Jurkat, Clone E6-1 (cell line): ENCODE measurements at places on chromosomes 1 and 21.

- no peak for DNase-seq
Observed at GRCh38 chr1:238832106-238832505, 554.3 kb upstream of the CHRM3 start.

GRCh38 chr21:45388011-45388521, 16.9 kb upstream of the COL18A1 start:
- no peak for DNase-seq

GRCh38 chr1:244088161-244088560, 37.1 kb downstream of the ZBTB18 start:
- DNase-seq, result no peak

DNA sequence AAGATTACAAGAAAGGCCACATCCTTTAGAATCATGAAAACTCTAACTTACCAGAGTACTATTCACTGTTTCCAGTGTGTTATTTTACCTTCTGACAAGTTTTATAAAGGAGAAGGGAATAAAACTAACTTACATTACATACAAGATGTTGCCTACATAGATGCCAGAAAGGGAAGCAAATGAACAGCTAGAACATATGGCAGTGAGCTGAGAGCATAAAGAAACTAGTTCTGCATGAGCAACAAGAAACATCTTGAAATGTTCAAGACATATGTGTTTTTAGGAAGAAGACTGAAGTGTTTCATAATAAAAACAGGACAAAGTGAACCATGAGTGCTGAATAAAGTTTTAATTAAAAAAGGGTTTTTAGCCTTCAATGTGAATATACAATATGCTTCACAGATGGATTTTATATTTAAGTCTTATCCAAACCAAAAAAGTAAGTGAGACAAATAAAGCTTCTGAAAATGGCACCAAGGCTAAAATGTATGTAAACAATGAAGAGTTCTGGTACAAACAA, 39.4 kb downstream of the SLC5A9 start:
- no peak for DNase-seq

- no peak for DNase-seq
Observed at GRCh38 chr1:89363638-89364536, at the start of gene GBP6. Gene GBP6, plus strand, starts transcription at chr1:89364059. Its CDS starts 4,493 bp downstream, at chr1:89368552.

DNA sequence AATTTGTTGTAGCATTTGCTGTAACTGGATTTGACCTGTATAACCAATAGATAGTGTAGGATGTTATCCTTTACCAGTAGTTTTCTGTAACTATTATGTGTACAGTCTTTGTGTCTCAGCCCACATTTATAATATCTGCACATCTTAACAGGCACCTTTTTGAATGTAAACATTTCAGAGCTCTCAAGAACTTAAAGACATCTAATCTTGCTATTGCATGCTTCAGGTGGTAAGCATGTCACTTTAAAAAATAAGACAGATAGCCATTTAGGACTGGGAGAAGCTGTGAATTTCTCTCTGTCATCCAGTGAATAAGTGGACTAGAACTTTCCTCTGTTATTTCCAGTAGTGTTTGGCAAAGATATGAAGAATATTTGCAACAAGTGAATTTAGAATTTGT, 22.6 kb upstream of the GPR52 start:
- DNase-seq, result no peak

DNA sequence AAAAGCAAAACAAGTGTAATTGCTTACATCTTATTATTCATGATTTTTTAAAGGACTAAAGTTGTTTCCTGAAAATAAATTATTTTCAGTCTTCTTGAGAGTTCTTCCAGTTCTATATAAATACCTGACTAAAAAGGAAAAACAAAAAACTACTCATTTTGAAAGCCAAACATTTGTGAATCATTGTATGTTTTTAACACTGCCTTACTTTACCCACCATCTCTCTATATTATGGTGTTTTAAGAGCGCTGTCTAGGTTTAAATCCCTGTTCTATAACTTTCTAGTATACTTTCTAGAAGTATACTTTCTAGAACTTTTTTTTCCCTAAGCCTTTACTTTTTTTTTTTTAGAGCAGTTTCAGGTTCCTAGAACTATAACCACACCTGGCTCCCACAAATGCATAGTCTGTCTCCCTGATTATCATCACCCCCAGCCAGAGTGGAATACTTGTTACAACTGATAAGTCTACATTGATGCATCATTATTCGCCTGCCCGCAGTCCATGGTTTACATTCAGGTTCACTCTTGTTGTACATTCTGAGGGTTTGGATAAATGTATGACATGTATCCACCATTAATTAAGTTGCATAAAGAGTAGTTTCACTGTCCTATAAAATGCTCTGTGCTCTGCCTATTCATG, 9.8 kb downstream of the RSBN1 start:
- DNase-seq, result no peak

- DNase-seq, result no peak
Observed at GRCh38 chr1:193275773-193276172, 89.4 kb upstream of the B3GALT2 start.

GRCh38 chr1:2306151-2306978, 78.2 kb downstream of the SKI start:
- DNase-seq, result no peak

- no peak for DNase-seq
Observed at GRCh38 chr1:159146980-159147379, 24.4 kb upstream of the CADM3 start.

DNA sequence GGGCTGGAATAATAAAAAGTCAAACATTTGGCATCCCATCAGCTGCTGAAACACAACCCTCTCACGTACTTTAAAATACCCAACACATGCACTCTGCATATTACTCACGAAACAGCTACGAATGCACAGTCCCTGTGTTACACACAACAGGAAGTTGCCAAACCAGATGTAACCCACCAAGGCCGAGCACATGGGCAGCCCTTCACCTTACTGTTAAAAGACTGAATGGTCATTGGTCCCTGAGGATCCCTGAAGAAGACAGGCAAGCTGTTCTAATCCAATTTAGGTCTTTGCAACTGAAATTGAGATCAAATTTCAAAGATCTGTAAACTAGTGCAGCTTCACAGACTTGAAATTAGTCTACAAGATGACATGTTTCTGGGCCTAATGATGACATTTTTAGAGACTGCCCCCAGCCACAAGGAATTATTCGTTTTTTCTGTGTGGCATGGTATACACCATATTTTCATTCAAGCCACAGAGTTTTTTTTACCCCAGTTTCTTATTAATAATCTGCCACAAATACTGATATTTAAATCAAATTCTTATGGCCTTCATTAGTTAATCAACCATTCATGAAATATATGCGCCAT, 25.6 kb upstream of the IER5 start:
- DNase-seq, result no peak

GRCh38 chr1:209416039-209416438, 167.5 kb upstream of the CAMK1G start:
- DNase-seq, result no peak

GRCh38 chr1:184860985-184861754, 106.5 kb upstream of the EDEM3 start:
- DNase-seq, result no peak

GRCh38 chr1:57316291-57316690, 107.6 kb downstream of the DAB1 start:
- DNase-seq, result no peak

- DNase-seq, result no peak
Observed at GRCh38 chr1:113887402-113888175, at the start of gene BCL2L15. Gene BCL2L15, minus strand, starts transcription at chr1:113887581. Its CDS starts 206 bp downstream, at chr1:113887375.

DNA sequence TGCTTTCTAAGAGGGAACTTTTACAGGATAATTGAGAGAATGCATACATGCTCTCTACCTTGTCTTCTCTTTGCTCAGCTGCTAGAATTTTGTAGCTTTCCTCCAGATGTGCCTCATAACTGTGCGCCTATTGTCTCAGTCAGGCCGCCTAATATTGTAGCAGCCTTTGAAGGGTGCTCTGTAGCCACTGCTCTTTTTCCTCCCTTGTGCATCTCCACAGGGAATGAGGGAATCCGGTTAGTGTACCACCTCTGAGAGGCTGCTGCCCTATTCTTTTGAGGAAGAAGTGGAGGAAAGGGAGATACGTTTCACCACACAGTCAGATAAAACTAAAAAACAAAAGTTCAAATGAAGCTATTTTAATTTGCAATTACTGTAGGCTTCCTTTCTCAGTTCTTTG, 22.8 kb downstream of the TTC3 start:
- no peak for DNase-seq

DNA sequence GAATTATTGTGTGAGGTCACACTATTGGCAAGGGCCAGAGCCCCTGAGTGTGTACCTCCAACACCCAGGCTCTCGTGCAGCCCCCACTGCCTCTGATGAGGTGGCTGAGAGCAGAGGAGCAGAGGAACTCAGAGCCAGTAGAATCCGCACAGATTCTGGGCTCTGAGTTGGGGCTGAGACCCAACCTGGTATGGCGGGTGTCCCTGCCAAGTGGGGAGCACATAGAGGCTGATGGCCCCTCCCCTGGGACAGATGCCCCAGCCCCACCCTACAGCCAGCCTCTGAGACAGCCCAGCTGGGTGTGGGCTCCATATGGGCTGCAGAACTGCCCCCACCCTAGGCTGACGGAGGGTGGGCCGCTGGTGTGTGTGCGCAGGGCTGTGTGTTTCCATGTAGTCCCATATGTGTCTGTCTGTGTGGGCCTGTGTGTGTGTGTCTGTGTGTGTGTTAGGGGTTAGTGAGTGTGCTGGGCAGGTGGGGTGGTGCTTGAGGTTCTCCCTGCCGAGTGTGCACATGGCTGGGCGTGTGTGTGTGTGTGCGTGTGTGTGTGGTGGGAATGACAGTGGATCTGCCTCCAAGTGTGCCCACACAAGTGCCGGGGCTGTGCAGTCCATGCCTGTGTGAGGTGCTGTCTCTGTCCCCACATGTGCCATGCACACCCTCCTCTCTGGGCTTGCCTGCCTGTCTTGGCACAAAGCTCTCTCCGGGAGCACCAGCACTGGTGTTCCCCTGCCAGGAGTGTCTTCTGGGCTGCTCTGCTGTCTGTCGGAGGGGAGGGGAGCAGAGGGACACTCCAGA, 24.4 kb downstream of the FOXO6 start:
- no peak for DNase-seq

GRCh38 chr1:232789651-232790050, 15.6 kb upstream of the MAP10 start:
- no peak for DNase-seq
